ENCODE measurements at places on chromosomes 2 and 18.

- DNase-seq: no peak
Measured at GRCh38 chr18:78239090-78239457, 740.5 kb upstream of the SALL3 start.

- no peak for DNase-seq
Measured at GRCh38 chr2:25112113-25112512, 56.3 kb downstream of the POMC start.

DNA sequence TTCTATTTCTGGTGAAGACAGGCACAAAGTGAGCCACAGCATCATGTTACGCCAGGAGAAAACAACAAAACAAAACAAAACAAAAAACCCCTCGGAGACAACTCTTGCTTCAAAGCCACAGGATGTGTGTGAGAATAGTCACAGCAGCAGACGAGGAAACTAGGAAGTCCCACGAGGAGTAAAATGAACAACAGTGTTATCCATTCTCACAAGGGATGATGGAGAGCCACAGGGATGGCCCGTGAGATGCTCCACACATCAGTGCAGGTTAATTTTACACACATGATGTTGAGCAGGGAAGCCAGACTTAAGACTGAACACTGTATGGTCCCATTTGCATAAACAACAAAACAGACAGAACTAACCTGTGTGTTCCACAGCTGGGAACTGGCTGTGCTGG, 128.5 kb upstream of the TMEM18 start:
- no peak for DNase-seq

- no peak for DNase-seq
Measured at GRCh38 chr18:62140259-62140658, 46.6 kb downstream of the PIGN start.

DNA sequence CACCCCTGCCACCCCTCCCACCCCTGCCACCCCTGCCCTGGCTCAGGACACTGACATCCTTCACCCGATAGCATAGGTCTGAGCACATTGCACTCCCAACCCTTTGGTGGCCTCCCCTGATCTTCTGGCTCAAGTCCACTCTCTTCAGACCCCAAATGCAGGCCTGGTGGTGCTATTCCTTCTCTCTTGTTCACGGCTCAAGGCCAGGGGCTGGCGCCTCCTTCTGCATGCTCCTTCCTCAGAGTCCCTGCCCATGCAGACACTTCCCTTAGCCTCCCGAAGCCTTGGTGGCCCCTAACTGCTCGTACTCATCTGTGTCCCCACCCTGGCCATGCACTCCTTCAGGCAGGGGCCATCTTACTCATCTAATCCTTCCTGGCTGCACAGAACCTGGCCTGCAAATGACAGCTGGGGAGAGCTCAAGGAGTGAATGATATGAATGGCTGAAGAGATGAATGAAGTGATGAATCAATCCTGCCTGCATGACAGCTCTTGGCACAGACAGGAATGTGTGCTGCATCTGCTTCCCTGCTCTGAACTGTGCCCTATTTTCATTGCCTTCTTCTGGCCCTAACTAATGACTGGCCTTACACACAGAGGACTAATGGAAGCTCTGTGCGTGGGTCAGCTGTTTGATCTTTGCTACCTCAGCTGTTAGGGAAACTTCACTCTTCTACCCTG, 290.8 kb downstream of the DYSF start:
- DNase-seq: no peak

DNA sequence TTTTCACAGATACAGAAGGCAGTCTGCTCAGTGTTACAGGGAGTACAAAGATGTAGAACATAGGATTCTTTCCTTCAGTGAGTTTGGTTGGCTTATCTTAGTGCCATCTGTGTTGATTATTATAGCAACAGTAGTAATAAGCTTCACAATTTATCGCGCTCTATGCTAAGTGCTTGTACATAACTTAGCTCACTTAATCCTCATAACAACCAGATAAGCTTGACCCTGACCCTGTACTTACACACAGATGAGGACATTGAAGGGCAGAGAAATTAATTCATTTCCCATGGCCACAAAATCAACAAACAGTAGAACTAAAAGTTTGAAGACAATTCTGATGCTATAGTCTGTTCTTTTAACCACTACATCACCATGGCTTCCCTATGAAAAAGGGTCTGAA, 121.8 kb downstream of the SPHKAP start:
- DNase-seq: no peak

GRCh38 chr2:135829378-135830135, 7.4 kb downstream of the LCT start:
- peak; percentile 74 for DNase-seq

GRCh38 chr18:2143636-2144035, 427.7 kb downstream of the METTL4 start:
- no peak for DNase-seq
